ENCODE measurements at places on chromosomes 6 and 20.

DNA sequence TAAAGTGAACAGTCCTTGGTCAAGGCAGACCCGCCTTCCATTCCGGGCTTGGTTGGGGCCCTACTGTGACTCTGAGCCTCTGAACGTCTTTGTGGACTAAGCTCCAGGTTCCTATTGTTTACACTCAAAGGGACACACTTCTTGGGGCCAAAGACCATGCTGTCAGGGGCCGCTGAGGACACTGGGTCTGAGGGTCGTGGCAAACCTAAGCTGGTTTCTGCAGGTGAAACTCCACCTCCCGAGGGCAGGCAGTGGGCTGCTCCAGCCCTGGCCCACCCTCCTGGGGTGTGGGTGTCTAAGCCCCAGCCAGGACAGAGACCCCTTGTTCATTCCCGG is 43.1 kb downstream of the DSTN start:
- no peak for DNase-seq

DNA sequence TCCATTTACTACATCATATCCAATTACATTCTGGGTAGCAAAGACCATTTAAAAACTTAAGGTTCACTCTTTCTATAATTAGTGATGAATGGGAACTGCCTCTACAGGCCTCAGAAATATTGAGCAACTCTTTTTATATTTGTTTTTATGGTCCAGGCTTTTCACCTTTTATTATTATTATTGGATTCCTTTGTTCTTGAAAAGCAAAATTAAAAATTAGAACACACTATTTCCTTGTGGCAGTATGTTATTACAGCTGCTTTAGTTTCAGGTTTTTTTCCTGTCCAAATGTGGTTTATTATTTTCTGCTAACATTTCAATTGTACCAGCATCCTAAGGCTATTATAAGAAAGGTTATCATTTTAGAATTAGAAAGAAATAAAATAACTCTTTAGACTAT is 150.1 kb downstream of the FARS2 start:
- no peak for DNase-seq

DNA sequence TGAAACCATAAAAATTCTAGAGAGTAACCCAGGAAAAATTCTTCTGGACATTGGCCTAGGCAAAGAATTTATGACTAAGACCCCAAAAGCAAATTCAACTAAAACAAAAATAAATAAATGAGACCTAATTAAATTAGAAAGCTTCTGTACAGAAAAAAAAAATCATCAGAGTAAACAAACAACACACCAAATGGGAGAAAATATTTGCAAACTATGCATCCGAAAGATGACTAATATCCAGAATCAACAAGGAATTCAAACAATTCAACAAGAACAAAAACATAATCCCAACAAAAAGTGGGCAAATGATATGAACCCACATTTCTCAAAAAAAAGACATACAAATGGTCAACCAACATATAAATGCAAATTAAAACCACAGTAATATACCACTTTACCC is 242.6 kb upstream of the CDYL start:
- DNase-seq, result no peak

DNA sequence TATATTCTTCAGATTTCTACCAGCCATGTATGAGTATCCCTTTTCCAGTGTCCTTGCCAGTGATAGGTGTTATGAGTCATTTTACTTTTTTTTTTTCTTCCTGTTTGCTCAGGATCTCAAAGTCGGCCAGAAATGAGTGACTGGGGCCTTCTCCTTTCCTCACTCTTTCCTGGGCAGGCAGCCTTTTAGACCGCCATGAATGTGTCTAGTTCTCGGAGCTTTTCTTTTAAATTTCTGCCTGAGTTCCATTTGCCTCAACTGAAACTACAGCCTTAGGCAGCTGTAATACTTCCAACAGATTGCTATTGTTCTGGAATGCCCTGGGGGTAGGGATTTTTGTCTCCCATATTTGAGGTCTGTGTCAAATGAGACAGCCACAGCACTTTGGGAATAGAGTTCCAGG is 83.7 kb downstream of the STXBP5 start:
- no peak for DNase-seq

DNA sequence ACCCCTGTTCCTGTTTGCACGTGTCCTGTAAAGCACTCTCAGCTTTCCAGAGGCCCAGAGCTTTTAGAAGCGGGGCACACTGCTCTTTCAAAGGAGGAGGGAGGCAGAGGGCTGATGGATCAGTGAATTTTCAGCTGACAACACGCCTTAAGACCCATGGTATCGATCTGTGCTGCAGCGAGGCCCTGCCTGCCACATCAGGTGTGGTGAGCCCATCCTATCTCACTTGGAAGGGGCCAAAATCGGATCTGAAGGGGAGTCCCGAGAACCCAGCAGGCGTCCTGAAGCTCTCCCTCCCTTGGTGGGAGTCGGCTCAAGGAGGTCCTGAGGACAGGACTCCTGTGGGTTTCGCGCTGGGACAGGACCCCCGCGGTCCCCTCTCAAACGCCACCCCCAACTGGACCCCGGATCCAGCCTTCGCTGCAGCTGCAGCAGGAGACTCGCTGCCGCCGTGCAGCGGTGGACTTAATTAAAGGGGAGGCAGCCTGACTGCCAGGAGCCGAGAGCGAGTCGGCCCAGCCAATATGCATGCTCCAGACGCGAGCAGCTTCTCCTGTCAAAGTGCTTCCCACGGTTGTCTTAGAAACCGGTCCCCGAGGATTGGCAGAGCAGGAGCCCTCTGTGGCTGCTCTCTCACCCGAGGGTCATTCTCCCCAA is 580.0 kb upstream of the ZNF337 start:
- no peak for DNase-seq

GRCh38 chr6:166293731-166294584 is 14.2 kb downstream of the PRR18 start:
- no peak for DNase-seq

DNA sequence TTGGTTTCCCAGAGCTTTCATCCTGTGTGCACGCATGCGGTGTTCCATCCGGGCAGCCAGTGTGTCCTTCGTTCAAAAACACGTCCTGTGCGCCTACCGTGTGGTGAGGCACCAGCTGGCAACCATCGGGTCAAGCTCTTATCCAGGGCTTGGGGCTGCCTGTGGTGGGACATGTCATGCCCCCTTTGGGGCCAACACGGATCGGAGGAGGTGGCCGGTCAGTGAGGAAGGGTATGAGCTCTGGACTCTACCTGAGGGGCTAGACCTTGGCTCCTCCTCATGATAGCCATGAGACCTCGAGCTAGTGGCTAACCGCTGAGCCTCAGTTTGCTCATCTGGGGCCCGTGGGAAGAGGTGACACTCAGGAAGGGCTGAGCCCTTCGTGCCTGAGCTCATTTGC is 158.5 kb upstream of the PMEPA1 start:
- no peak for DNase-seq

DNA sequence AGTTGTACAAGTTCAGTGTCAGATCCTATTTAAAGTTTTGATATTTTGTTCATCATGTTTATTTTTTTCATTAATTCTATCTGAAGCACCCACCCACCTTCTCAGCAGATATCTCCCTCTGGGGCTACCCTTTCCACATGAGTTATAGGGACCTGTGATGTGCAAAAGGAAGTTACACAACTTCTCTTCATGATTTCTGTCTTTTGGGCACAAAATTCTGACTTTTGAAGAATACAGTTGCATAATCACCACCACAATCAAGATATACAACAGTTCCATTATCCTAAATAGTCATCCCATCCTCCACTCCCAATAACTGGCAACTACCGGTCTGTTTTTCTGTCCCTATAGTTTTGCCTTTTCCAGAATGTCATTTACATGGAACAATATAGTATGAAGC is 13.8 kb upstream of the FUCA2 start:
- no peak for DNase-seq

- DNase-seq, result no peak
These were observed 21.2 kb downstream of the RAB22A start for GRCh38 chr20:58330687-58331086.

- no peak for DNase-seq
These were observed 31.0 kb upstream of the TGM2 start for GRCh38 chr20:38196076-38196475.

- no peak for DNase-seq
These were observed 168.9 kb downstream of the CDK19 start for GRCh38 chr6:110646419-110646698.

GRCh38 chr20:33515569-33516216 is 25.8 kb downstream of the CBFA2T2 start:
- no peak for DNase-seq

GRCh38 chr6:89406141-89406540 is 5.9 kb downstream of the RRAGD start:
- DNase-seq, result no peak

- no peak for DNase-seq
These were observed 118.2 kb downstream of the CD24 start for GRCh38 chr6:106856227-106856874.

DNA sequence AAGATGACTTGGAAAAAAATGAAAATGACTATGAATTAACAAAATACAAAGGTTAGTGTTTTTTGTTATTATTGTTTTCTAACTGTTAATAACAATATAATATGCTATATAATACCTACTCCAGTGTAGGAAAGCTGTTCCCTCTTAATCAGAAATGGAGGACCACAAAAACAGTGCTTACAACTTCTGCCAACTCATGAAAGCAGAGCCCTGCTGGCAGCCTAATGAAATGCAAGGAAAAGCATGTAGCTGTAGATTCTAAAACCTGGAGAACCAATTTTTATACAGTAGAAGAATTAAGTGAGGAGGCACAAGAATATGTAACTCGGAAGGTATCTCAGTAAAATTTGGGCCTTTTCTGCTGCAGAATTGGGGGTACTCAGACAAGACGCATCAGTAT is 29.4 kb downstream of the PHIP start:
- no peak for DNase-seq

GRCh38 chr6:130009146-130009545 is 9.2 kb upstream of the L3MBTL3 start:
- DNase-seq, result no peak

DNA sequence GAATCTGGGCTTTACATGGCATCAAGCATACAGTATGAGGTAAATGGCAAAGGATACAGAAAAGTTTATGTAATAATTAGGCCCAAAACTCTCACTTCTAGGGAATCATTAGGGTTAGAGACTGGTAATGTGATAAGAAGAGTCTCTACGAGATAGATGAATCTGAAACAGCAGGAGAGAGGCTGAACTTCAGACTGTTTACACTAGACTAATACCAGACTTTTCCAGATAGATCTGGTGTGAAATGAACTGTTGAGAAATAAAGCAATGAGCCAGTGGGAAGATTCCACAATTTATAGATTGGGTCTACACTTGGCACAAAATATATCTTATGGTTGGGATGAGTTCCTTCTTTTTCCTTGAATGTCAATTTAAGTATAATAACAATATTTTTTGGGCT is 134.3 kb downstream of the MAN1A1 start:
- no peak for DNase-seq

DNA sequence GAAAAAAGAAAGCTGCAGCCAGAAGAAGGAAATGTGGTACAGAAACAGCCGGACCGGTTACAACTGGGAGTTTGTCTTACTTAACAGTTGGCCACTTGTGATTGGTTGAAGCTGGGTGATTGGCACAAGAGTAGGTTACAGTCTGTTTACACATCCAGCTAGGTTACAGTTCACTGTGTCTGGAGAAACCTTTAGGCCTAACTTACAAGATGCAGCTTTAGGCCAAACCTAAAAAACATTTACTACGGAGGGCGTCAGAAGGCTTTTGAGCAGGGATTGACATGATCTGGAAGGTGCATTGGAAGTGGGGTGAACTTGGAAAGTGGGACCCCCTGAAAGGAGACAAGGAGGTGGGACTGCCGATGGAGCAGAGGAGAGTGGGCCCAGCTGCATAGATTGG is 122.3 kb downstream of the BANF2 start:
- no peak for DNase-seq

DNA sequence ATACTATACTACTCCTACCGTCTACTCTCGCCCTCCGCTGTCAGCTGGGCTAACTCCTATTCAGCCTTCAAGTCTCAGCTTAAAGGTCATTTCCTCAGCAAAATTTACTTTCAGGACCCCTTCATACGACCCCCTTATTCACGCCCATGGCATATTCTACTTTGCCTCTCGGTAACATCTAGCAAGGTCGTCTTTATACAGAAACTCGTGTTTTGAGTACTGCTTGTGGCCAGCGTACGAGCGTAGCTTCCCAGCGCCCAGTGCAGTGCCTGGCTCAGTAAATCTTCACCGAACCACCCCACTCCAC is 546 bp downstream of the CRNKL1 start:
- DNase-seq, result no peak

- no peak for DNase-seq
These were observed 3.2 kb downstream of the IYD start for GRCh38 chr6:150372051-150372450.

DNA sequence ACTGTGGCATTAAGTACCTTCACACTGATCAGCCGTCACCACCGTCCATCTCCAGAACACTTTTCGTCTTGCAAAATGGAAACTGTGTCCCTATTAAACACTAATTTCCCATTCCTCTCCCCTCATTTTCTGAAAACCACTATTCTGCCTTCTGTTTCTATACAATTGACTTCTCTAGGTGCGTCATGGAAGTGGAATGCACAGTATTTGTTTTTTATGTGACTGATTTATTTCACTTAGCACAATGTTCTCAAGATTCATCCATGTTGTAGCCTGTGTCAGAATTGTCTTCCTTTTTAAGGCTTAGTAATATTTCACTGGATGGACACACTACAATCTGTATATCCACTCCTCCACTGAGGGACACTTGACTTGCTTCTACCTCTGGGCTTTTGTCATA is 53.8 kb upstream of the PDE10A start:
- no peak for DNase-seq

GRCh38 chr6:13695252-13695651 is 16.4 kb downstream of the RANBP9 start:
- DNase-seq, result no peak

DNA sequence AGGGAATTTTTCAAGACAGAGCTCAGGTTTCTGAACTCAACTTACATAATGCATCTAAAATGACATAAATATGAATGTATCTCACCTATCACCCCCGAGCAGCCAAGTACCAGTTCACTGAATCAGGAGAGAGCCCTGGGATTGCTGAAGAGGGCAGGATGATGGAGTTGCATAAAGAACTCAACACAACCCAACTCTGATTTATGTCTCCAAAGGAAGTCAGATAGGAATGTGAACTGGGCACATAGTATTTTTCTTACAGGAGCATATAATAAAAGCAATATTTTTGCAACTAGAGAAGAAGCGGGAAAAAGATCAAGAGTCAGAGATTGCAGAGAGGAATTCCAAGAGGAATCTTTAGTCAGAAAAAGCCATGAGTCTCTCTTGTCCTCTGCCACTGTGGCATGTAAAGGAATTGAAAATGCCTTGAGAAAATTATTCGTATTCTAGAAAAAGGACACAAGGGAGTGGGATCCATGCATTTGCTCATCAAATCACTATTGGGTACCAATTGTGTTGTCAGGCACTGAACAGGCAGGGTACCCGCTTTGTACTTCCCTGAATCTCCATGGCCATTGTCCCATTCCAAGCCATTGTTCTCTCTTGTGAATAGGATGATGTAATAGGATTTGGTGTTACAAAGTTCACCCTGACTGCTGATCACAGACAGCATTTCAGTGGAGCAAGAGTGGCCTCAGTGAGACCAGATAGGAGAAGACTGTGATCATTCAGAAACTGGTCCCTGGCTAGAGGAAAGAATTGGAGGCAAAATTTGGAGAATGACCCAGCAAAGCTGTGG is 16.3 kb downstream of the RIN2 start:
- DNase-seq, result no peak

- no peak for DNase-seq
These were observed 164.1 kb downstream of the TAF4 start for GRCh38 chr20:61901392-61902220.

Measured in stimulated activated CD4-positive, alpha-beta T cell treated with anti-CD3 and anti-CD28 coated beads, Interleukin-2, amount 100 ng/mL, for 24 hours (primary cell).